ENCODE measurements at places on chromosomes 11 and 22.

DNA sequence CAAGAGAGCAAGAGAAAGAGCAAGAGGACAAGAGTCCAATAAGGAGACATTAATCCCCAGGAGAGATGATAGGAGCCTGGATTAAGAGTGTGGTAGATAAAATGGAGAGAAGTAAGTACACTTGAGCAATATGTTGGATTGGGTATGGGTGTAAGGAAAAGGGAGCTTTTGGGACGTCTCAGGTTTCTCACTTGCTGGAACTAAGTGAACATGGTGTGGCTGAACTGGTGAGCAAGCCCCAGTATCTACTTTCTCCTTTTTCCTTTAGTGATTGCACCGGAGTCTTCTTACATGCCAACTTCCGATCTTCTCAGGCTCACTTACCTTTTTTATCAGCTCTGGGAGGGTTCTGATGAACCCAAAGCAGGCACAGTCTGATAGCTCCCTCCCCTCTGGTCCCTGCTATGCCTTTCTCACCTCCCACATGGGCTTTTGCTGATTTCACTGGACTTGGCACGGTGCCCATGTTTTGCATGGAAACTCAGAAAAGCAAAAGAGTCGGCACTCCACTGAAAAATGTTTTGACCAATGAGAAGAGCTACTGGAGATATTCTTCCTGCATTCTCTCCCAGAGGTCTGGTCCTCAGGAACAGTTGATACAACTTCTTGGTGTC, 14.5 kb upstream of the APLNR start:
- no peak for DNase-seq

GRCh38 chr11:67308031-67308866, 4.9 kb downstream of the SSH3 start:
- DNase-seq, result no peak

DNA sequence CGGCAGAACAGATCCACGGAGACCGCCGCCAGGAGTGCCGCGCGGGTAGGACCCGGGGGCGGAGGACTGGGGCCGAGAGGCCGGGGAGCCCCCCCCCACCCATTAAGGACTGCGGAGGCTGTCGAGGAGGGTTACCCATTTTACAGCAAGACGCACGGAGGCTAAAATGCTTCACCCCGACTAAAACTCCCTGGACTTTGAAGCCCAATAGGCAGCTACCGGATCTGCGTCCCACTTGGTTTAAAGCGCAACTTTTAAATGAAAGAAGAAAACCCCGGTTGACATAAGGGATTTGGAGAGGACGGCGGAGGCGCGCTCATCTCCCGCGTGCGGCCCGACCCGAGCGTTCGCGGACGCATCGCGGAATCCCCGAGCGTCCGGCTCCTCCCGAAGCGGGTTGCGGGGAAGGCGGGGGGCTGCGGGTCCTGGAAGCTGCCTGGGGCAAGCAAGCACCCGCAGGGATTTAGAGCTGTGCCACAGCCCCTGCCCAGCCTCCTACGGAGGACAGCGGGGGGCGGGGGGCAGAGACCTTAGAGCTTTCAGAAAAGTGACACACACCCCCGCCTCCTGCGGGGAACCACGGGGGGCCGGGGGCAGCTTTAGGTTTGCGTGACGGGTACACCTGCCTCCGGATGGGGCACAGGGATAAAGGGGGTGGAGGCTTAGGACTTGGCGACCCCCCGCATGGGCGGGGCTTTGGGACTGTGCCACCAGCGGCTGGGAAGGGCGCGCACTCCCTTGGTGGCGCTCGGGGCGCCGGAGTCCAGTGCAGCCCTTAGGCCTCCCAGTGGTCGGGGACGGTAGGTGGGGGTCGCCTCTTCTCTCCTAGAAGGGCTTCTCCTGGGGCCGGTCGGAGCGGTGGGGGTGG, 760 bp upstream of the CELSR1 start:
- DNase-seq, result peak; percentile 70

DNA sequence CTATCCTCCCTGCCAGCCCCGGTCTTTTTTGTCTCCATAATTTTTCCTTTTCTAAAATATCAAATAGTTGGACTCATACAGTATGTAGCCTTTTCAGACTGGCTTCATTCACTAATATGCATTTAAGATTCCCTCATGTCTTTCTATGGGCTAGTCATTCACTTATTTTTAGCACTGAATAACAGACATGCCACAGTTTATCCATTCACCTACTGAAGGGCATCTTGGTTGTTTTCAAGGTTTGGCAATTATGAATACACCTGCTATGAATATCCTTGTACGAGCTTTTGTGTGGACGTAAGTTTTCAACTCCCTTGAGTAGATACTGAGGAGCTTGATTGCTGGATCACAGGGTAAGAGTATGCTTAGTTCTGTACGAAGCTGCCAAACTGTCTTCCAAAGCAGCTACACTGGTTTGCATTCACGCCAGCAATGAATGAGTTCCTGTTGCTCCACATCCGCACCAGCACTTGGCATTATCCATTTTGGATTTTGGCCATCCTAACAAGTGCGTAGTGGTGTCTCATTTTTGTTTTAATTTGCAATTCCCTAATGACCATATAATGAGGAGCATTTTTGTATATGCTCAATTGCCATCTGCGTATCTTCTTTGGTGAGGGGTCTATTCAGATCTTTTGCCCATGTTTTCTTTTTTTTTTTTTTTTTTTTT, 21.1 kb downstream of the ALG12 start:
- DNase-seq, result no peak

DNA sequence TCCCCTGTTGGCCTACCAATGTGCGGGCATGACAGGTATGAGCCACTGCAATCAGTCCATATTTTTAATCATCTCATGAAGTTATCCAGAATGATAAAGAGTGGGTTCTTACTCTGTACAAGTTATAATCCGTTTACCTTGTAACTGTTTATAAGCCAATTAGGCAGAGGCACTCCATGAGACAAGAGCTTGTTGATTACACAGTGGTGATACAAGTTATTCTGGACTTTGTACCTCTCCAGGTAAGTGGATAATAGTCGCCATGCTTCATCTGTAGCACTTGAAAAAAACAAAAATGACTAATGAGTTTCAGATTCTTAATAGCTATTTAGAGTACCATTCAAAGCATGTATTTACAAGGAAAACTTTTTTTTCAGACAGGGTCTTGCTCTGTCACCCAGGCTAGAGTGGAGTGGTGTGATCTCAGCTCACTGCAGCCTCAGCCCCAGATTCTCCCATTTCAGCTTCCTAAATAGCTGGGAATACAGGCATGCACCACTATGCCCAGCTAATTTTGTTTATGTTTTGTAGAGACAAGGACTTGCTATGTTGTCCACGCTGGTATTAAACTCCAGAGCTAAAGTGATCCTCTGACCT, 17.7 kb upstream of the FNBP4 start:
- no peak for DNase-seq

DNA sequence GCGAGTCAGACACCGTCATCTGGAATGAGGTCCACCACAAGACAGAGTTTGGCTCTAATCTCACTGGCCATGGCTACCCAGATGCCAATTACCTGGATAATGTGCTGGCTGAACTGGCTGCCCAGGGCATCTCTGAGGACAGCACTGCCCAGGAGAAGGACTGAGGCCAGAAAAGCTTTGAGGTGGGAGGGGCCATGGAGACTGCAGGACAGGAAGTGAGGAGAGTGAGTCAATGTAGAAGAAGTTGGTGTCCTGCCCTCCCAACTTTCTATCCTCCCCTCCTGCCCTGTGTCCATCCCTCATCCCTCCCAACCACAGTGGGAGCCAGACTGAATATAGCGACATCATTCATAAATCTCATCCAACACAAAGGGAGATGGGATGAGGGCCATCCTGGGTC, 8.0 kb downstream of the MPEG1 start:
- no peak for DNase-seq

- peak; percentile 72 for DNase-seq
These were observed 43.4 kb downstream of the GRIK4 start for GRCh38 chr11:120554766-120555432.

- no peak for DNase-seq
These were observed 49.7 kb downstream of the RPL27A start for GRCh38 chr11:8732324-8732670.

DNA sequence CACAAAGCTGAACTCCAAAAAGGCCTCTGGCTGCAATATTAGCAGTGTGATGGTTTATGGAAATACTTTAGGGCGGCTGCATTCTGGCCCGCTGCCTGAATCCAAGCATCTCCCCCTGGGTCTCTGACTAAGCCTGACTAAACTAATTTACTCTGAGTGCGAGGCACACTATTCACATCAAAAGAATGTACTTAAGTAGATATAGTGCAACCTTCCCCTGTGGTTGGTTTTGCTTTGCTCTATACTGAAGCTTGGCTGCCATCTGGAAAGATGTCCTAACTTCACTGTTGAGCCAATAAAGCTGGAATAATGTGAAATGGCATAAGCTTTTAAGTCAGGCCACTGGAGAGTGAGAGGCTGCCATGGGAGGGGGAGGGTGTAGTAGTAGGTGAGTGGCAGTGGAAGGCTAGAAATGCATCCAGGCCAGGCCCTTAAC, 321.6 kb downstream of the AASDHPPT start:
- DNase-seq, result no peak

DNA sequence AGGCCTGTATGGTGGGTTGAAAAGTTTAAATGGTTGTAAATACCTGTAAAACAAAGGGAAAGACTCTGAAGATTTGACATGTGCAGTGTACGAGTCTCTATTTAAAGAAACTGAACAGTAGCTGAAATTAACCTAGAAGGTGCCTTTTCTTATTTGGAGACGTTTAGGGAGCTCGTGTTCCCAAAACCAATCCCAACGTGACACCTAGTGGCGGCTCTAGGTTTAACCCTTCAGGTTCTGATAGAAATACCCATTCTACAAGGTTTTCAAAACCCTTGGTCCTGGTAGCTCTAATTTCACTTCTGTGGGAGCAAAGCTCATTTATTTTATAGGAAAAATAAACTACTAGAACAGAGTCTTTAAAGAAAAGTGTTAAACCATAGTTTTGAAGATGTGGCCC, 258.3 kb downstream of the LRRC4C start:
- DNase-seq, result peak; percentile 88

DNA sequence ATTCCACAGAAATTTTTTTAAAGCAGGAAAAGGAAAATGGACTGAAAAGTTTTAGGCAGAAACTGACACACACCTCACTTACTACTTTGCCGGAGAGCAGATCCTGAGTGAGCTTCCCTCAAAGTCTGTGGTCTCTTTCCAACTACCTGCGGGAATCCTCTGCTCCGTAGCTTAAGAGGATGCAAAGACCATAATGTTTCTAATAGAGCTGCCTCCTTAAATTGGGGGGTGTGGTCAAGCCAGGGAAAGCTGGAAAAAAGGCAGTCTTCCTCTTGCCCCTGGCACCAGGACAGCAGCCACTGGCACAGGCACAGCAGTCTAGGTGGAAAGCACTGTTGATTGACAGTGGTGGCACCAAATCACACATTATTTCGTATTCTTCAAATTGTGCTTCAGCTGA, at the start of gene ETS1:
TSS of gene ETS1 (minus strand) at position 144 of the 400 bp plus-strand sequence. CDS start 14,428 bp downstream, outside the sequence.
- DNase-seq, result peak; percentile 82

- no peak for DNase-seq
These were observed 74.7 kb upstream of the DRD2 start for GRCh38 chr11:113549611-113550578.

GRCh38 chr11:13405220-13405619, 57.8 kb downstream of the BTBD10 start:
- no peak for DNase-seq

DNA sequence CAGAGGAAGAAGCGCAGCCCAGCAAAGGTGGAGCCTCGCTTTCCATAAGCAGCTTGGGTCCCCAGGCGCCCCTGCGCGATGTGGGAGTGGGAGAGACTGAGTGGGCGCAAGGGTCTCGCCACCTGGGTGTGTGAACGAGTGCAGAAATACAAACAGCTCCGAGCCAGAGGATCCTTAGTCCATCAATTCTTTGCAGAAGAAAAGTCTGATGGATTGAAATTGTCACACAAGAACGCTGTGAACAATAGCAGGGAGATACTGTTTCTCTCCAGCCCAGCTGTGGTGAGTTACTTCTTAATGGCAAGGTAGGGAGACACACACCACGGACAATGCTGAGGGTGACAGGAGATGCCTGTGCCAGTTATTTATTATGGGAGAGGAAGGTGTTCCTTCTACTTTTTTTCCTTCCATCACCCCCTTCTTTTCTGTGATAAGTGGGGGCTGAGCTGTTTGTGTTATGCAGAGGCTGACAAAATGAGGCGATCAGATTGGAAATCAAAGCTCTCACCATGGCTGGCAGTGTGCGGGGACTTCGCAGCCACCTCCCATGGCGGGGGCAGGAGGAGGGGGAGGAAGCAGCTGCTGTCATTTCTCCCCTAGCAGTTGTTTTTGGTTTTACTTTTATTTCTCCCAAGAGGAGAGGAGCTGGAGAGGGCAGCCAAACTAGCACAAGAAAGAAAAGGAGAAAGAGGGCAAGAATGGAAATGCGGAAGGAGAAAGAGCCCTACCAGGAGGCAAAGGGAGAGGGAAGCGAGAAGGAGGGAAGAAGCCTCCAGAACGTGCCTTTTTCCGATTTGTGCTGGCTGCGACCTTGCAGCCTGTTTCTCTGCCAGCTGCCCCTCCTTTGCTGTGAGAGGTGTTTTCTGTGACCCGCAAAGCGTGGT, 755.8 kb downstream of the NTM start:
- peak; percentile 87 for DNase-seq

DNA sequence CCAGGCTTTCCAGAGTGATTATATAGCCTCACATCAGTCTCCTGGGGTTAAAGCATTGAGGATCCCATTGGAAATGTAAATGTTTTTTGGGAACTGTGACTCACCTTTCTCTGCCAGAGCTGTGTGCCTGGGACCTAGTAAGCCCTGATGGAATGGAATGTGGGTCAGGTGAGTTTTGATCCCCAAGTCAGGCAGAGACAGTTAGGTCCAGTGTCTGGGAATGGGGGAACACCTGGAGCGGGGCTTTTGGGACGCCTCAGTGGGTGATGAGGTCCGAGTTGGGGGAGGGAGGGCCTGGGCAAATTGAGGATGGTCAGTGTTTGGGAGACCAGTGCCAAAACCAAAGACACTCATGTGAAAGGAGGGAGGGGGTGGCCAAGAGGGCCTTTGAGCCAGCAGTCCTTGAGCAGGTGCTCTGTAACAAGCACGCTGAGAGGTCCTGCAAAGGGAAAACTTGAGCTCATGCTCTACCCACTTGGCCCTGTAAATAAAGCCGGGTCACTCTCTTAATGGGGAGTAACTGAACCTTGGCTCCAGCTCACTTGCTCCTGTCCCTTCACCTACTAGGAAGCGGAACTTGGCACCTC, 104.7 kb downstream of the NAV2 start:
- DNase-seq, result peak; percentile 92

GRCh38 chr11:12785901-12786300, 111.7 kb downstream of the TEAD1 start:
- DNase-seq, result no peak

DNA sequence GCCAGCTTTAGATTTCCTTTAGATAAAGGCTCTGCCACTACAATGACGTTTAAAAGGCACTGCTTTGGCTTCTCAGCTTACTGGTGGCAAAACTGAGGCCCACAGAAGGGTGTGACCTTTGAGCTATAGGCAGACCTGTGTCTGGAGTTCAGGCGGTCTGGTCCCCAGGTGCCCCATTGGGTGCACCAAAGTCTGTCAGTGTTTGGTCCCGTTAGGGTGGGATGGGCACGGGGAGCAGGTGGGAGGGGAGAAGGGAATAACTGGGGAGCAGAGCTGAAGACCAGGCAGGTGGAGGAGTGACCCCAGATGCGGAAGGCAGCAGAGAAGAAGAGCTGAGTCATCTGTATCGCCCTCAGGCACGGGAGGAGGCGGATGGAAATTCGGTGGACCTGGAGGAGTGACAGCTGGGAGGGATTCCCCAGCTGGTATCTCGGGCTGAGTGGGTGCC, 45.3 kb upstream of the GCAT start:
- DNase-seq, result no peak

GRCh38 chr11:27392278-27393114, 29.5 kb upstream of the CCDC34 start:
- DNase-seq, result peak; percentile 29

Measured in GM23338 (cell line).